ENCODE measurements at places on chromosomes 6 and 20.

- H3K4me1 ChIP-seq, result no peaks in the 10 kb centered on the region
- H3K27ac ChIP-seq, result no peak overlapping the region
- H3K27me3 ChIP-seq, result peaks cover 25% of the 10 kb centered on the region
- no peaks in the 10 kb centered on the region for H3K36me3 ChIP-seq
- no peak overlapping the region for H3K4me3 ChIP-seq
Measured at GRCh38 chr6:44481056-44481455, 93.5 kb downstream of the CDC5L start.

- peaks cover 29% of the 10 kb centered on the region for H3K27me3 ChIP-seq
- no peak overlapping the region for H3K4me3 ChIP-seq
- H3K27ac ChIP-seq, result no peak overlapping the region
- H3K4me1 ChIP-seq, result peaks cover 7% of the 10 kb centered on the region
- no peaks in the 10 kb centered on the region for H3K36me3 ChIP-seq
Measured at GRCh38 chr6:131946404-131946991, 4.7 kb downstream of the CCN2 start.

DNA sequence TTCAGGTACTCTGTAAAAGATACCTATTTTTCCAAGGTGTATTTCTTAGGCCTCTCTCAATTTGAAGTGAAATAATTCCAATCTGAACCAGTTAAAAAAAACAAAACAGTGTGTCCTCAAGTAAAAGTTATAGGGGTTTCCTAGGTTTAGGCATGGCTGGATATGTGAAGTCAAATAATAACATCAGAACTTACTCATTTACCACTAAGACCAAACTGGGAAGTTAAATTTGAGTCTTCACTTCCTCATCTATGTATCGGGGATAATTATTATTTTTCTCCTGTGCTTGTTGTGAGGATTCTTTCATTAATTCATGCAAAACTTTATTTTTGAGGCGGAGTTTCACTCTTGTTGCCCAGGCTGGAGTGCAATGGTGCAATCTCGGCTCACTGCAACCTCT is 86.2 kb upstream of the PTPRK start:
- H3K4me3 ChIP-seq, result no peak overlapping the region
- no peak overlapping the region for H3K27ac ChIP-seq
- DNase-seq, result no peak
- H3K36me3 ChIP-seq, result no peaks in the 10 kb centered on the region
- no peaks in the 10 kb centered on the region for H3K4me1 ChIP-seq
- H3K27me3 ChIP-seq, result no peaks in the 10 kb centered on the region

GRCh38 chr6:143792402-143793279 is 50.5 kb upstream of the LTV1 start:
- no peak overlapping the region for H3K4me3 ChIP-seq
- no peaks in the 10 kb centered on the region for H3K27me3 ChIP-seq
- no peak overlapping the region for H3K27ac ChIP-seq
- DNase-seq, result no peak
- peaks cover 58% of the 10 kb centered on the region for H3K36me3 ChIP-seq
- H3K4me1 ChIP-seq, result no peaks in the 10 kb centered on the region

DNA sequence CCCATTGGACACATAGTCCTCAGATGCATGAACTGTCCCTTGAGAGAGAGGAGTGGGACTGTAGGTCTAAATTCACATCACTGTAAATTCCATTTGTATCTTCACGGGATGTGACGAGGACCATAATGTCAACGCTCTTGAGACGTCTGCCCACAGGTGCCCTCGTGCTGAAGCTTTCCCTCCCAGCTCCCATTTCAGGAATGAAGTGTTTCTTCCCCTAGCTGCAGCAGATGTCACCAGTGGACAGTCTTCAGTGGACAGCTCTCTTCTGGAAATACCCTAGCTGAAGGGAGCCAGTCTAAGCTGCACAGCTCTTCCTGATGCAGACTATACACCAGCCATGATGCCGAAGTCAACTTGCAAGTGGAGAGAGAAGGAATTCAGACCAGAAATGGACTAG is 217.4 kb upstream of the ECI2 start:
- H3K4me1 ChIP-seq, result no peaks in the 10 kb centered on the region
- no peak overlapping the region for H3K27ac ChIP-seq
- no peaks in the 10 kb centered on the region for H3K27me3 ChIP-seq
- no peaks in the 10 kb centered on the region for H3K36me3 ChIP-seq
- H3K4me3 ChIP-seq, result no peak overlapping the region

Data from activated naive CD4-positive, alpha-beta T cell treated with anti-CD3 and anti-CD28 coated beads, Interleukin-2, amount 10 ng/mL, durations not matched to agents 7 days and 5 days (primary cell).